ENCODE measurements at places on chromosomes 12 and 14.

DNA sequence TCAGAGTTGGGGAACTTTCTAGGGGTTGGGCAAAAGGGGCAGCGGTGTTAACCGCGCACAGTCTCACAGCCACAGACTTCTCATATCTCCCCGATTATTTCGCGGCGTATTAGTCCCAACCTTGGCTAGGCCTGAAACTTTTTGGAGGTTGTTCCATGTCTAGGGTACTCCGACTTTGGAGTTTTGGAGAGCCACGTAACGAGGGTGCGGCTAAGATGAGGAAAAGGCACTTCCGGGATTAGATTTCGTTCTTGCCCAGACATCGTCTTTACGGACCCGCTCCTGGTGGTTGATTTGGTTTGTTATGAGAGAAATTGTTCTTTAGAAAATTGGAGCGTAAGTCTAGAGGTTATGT lies 513 bp downstream of the CCNK start:
- DNase-seq = no peak

DNA sequence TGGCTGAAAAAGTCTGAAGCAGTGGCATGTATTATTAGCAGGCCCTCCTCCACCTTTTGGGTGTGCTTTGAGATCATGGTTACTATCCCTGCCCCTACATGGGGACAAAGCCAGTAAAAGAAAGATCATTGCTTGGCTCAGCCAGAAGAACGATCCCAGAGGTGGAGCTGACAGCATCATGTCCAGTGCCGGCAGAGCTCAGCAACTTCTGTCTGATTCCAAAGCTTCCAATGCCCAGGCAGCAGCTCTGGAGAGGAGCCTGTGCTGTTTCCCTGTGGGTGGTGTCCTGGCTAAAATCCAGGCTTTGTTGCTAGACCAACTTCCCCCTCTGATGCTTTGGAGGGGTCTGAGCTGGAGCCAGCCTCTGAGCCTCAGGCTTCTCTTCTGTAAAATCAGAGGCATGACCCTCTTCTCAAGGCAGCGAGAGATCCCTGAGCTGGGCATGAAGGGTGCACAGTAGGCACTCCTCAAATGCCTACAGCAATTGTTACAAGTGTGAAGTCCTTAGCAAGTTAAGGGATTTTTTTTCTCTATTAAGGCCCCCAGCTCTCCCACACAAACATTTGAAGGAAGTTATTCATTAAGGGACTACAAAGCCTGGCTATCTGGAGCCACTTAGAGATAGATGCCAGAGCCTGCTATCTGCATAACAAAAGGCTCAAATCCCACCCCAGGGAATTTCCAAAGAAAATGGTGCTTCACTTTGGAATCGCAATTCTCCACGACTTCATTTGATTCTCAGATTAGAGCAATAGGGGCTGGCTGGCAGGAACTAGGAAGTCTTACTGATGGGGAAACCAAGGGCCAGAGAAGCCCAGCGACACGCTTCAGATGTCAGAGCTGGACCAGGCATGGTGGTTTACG lies 10.9 kb upstream of the GSC start:
- DNase-seq = no peak

GRCh38 chr12:49932023-49932422 lies 18.5 kb upstream of the AQP2 start:
- DNase-seq = no peak

- DNase-seq = no peak
These were observed 25.6 kb downstream of the ZFP36L1 start for GRCh38 chr14:68767248-68767645.

DNA sequence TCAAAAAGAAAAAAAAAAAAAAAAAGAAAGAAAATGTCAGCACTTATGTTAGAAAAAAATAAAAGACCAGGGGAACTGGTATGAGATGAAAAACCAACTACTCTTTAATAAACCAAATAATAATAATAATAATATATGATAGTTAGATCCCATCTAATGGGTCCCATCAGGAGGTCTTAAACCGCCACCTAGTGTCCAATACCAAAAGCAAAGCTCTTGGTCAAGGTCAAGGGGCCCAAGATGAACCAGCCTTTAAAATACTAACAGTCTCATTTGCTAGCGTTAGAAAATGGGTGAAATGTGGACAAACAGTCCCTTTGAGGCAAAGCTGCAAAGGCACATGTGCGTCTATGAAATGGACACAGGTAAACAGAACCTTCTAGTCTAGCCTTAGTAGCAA lies 12.3 kb downstream of the BRAP start:
- DNase-seq = no peak

- no peak for DNase-seq
These were observed 28.8 kb upstream of the LMO3 start for GRCh38 chr12:16634786-16635185.

- no peak for DNase-seq
These were observed 121.6 kb downstream of the KTN1 start for GRCh38 chr14:55701638-55702037.

GRCh38 chr14:59244581-59244980 lies 56.1 kb downstream of the DAAM1 start:
- DNase-seq = no peak

- DNase-seq = no peak
These were observed 151.0 kb upstream of the SEL1L start for GRCh38 chr14:81684696-81685095.

- DNase-seq = no peak
These were observed 33.4 kb upstream of the ALG10 start for GRCh38 chr12:33988913-33989312.

DNA sequence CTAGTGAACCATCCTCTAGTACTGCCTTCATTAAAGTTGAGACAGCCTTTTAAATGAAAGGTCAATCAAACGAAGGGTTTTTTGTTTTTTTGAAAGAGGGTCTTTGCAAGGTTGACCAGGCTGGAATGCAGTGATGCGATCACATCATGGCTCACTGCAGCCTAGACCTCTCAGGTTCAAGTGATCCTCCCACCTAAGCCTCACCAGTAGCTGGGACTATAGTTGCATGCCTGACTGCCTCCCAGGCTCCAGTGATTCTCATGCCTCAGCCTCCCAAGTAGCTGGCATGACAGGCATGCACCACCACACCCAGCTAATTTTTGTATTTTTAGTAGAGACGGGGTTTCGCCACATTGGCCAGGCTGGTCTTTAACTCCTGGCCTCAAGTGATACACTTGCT lies 114.6 kb upstream of the SINHCAF start:
- DNase-seq = no peak

DNA sequence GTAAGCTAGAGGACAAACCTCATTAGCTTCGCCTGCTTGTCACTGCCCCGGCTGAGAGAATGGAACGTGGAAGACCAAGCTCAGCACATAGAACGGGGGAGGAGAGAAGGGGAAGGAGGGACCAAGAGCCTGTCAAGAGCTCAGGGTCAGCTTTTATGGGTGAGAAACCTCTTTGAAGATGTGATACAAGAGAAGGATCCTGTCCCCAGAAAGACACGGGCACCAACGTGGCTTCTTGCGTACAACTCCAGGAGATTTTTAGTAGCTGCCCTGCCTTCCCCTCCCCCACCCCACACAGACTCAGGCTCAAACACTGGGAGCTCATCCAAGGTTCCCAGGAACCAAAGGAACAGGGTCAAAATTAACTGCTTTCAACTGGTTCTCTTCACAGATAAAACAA lies 34.7 kb downstream of the APPL2 start:
- no peak for DNase-seq

GRCh38 chr14:64218344-64219240 lies 75.6 kb downstream of the ESR2 start:
- DNase-seq = no peak

DNA sequence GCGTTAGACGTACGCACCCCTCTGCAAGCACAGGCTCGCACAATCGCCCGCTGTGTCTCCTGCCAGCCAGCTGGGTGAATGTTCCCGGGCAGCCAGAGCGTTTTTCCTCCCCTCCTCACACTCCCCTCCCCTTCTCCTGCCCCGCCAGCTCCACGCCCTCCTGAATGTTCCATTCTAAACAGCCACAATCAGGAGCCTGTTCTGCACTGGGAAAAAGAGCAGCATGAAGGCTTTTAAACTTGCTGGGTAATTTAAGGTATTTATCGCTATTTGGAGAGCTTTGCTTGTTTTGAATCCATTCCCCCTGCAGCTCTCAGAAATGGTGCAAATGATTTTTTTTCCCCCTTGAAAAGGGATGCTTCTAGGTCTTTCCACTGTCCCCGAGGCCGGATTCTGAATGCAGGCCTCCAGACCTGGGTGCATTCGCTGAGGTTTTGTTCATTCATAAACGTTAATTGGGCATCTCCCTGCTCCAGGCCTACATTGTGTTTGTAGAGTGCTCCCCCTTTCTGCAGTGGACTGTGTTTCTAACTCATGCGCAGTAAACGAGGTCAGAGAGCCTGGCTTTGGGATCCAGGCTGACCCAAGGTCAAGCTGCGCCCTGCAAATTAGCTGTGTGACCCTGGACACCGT lies 212.5 kb downstream of the CHST11 start:
- DNase-seq = no peak

DNA sequence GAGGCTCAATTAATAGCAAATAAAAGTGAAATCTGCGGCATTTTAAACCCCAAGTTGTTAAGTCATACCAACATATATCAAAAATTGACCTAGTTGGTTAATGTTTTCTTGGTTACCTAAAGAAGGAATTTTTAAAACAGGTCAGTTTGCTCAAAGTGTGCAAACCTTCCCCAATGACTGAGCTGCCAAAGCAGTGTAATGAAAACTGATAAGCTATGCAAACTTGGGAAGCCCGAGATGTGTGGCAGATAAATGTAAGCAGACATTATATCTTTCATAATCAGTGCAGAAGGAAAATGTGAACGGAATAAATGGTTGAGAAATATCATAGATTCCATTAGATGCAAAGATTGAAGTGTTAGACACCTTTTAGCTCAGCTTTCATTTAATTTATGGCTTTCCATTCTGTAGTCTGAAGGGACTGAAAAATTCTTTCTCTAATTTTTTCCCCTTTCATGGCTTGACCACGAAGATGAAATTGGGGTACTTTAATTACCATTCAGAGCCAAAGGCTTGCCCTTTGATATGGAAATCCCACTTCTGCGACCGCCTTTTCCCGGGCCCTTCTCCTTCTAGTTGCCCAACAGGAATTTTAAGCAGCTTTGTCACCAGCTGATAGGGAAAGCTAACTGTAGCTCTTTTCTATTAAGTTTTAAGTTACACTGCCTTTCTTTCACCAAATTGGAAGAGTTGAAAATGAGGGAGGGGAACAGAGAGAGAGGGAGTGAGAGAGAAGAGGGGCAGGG lies 306.6 kb upstream of the SOX5 start:
- no peak for DNase-seq

- DNase-seq = no peak
These were observed 544.0 kb downstream of the GALC start for GRCh38 chr14:87449016-87449415.

- no peak for DNase-seq
These were observed 37.8 kb upstream of the C12orf75 start for GRCh38 chr12:105292705-105293104.

DNA sequence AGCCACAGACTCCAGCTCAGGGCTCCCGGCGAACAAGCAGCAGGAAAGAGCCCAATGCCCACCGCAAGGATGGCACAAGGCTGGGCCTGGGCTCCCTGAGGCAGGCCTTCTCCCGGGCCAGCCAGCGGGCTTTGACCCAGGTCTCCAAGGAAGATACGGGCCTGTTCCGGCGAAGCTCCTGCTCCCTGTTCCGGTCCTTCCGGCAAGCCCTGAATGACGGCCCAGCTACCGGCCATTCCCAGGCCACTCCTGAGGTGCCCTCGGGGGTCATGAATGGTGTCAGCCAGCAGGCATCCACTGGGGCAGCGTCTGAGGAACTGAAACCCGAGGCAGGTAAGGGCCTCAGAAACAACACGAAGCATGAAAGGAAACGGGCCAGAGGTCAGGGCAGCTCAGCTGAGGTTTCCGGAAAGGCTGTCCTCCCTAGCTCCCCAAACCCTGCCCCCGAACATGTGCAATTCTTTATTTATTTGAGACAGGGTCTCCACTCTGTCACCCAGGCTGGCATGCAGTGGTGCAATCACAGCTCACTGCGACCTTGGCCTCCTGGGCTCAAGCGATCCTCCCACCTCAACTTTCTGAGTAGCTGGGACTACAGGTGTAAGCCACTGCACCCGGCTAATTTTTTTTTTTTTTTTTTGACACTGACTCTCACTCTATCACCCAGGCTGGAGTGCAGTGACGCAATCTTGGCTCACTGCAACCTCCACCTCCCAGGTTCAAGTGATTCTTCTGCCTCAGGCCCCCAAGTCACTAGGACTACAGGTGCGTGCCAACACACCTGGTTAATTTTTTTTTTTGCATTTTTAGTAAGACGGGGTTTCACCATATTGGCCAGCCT lies 6.0 kb downstream of the EXOC3L4 start:
- DNase-seq = no peak

DNA sequence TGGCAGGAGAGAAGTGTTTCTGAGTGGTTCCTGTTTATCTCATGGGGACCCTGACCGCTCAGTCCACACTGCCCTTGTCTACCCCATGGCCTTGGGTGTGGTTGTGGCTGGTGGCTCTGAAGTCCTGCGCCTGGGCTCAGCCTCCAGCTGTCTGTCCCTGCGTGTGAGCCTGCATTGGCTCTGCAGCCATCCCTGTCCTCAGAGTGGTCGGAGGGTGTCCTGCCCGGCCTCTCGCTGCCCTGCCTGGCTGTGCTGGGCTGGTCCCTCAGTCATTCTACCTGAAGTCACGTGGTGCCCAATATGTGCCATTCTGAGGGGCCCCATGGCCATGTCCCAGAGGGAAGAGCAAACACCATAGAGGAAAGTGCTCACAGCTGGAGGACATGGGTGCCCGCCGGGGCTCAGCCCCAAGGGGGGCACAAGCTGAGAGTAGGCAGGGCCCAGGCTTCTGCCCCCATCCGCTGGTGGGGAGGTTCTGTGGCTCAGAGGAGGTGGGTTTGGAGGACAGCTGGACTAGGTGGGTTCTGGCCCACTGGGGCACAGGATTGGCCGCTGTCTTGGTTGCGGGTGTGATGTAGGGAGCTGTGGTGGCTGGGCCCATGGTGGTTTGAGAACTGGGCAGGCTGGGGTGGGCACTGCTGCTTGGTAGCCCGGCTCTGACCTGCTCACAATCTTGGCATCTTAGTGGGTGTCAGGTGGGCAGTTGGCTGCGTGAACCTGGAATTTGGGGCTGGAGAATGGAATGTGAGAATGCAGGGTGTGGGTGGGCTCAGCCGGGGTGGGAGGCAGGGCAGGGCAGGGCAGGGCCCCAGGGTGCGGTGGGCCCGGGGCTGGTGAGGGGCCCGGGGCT lies 11.6 kb downstream of the TEDC1 start:
- no peak for DNase-seq

- no peak for DNase-seq
These were observed 10.8 kb downstream of the VTI1B start for GRCh38 chr14:67663633-67664032.

- no peak for DNase-seq
These were observed 33.7 kb downstream of the PARP2 start for GRCh38 chr14:20377171-20377570.

- peak; percentile 25 for DNase-seq
These were observed 13.7 kb downstream of the PGF start for GRCh38 chr14:74941676-74942097.

- no peak for DNase-seq
These were observed 78.6 kb downstream of the CHST11 start for GRCh38 chr12:104535369-104535768.

GRCh38 chr12:78530100-78530765 lies 334.3 kb upstream of the SYT1 start:
- no peak for DNase-seq

- no peak for DNase-seq
These were observed 115.3 kb downstream of the PDE6H start for GRCh38 chr12:15088105-15088504.
